Stimulated activated CD4-positive, alpha-beta T cell treated with anti-CD3 and anti-CD28 coated beads, Interleukin-15, amount 100 ng/mL, for 48 hours (primary cell): ENCODE measurements at places on chromosomes 1 and 21.

GRCh38 chr1:110151175-110151669 lies 928 bp downstream of the SLC6A17 start:
- no peak for DNase-seq

DNA sequence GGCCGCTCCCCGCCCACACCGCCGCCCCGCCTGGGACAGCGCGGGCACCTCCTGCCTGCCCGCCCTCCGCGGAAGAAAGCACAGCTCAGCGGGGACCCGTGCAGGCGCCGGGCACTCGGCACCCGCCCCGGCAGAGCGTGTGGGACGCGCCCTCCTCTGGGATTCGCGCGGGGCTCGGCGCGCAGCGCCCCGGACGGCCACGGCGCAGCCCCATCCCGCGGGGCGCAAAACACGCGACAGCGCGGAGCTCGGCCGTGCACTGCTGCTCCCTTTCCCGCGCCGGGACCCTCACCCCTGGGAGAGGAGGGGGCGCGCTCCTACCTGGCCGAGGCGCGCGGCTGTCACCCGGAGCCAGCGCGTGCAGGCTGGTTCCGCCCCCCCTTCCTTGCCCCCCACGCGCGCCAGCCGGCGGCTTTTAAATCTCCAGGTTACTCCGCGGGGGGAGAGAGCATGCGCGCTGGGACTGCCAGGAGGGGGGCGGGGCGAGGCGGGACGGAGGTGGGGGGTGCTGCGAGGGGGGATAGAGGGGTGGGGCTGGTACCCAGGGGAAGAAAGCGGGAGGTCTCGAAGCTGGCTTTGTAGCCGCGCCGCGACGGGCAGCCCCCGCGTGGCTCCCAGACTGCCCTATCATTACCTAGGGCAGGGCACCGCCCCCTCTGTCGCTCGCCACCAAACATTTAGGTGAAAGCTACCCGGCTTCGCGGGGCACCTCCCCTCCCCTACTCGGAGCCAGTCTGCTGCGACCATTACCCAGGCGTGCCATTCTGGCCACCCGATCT lies at the start of gene SLC45A3:
Gene SLC45A3, minus strand, starts transcription at position 437 of the 779 bp plus-strand sequence. CDS start 15,853 bp downstream, outside the sequence.
- DNase-seq = no peak

- no peak for DNase-seq
Measured at GRCh38 chr1:114522264-114522575, 11.2 kb upstream of the TRIM33 start.

DNA sequence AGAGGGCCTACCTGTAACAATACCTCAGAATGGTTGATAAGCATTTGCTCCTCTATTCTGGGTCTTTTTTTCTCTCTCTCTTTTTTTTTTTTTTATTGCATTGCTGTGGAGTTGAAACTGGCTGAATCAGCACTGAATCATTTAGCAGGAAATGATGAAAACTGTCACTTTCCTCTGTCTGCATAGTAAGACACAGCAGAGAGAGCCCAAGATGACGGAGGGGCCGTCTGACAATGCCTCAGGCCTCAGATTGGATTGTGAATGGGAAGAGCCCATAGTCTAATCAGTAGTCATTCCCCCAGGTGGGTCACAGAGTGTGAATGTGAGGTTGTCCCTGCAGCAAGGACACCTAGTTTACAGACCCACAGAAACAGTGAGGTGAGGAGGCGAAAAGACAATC lies 193.2 kb upstream of the PLXNA2 start:
- no peak for DNase-seq

GRCh38 chr21:41501919-41502318 lies 6.0 kb downstream of the TMPRSS2 start:
- no peak for DNase-seq

GRCh38 chr1:29691499-29691898 lies 455.2 kb downstream of the PTPRU start:
- no peak for DNase-seq

GRCh38 chr1:222373831-222374602 lies 173.9 kb downstream of the HHIPL2 start:
- DNase-seq = no peak

DNA sequence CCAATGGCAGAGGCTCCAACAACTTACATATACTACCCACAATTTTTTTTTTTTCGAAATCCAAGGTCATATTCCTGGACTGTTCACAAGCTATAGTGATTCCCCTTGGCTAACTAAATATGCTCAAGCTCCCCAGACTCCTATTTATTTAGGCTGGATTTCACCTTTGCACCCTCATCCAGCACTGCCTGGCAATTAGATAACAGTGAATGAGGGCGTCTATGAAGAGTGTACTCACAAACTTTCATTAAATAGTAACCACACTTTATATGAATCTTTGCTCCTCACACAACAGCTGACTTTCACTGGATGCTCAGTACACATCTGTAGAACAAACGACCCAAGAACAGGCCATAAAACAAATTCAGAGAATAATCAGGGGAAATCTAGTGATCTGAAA lies 51.6 kb downstream of the DSCAM start:
- no peak for DNase-seq

DNA sequence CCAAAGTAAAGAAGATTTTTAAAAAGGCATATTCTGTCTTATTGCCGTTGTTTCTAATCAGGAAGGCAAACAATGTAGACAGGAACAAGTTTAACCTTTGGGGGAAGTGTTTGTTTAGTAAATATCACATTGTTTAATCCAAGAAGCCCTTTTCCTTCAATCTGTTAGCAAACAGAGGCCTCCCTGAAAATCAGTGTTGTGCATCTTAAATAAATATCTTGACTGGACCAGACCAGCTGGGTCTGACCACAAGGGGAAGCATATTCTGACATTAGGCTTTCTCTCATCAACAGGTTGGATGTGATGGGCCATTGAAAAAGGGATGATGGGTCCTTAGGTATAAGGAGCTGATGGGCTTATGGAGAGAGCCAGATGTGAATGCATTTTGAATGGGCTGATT lies 81.8 kb upstream of the SGIP1 start:
- DNase-seq = no peak

GRCh38 chr1:188432427-188432826 lies 1603.7 kb downstream of the PLA2G4A start:
- DNase-seq = no peak

DNA sequence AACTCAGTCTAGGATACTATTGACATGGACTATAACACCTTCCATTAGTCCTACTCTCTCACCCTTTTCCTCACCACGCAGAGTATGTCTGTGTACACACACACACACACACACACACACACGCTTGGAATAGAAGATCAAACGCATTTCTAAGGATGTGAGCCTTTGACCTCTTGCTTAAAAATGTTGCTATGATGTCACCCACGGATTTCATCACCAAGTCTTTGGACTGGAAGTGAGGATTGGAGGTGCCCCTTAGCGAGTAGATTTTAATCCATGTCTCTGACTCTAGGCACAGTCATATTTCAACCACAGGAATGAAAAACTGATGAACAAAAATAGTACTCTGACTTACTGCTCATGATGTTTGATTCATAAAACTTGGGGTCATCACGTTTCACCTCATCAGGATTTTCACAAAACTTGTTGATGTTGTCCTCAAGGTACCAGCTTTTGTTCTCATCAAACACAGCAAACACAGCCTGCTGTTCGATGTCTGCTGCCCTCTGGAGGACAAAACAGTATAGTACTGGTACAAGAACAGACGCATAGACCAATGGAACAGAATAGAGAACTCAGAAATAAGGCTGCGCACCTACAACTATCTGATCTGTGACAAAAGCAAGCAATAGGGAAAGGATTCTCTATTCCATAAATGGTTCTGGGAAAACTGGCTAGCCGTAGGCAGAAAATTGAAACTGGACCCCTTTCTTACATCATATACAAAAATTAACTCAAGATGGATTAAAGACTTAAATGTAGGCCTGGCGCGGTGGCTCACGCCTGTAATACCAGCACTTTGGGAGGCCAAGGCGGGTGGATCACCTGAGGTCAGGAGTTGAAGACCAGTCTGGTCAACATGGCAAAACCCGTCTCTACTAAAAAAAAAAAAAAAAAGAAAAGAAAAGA lies 39.9 kb downstream of the F5 start:
- peak; percentile 22 for DNase-seq

- DNase-seq = no peak
Measured at GRCh38 chr21:14383596-14384180, 742 bp upstream of the HSPA13 start.

GRCh38 chr1:7265771-7266371 lies 480.6 kb downstream of the CAMTA1 start:
- DNase-seq = no peak

GRCh38 chr21:40257342-40257741 lies 390.1 kb downstream of the PCP4 start:
- DNase-seq = no peak

DNA sequence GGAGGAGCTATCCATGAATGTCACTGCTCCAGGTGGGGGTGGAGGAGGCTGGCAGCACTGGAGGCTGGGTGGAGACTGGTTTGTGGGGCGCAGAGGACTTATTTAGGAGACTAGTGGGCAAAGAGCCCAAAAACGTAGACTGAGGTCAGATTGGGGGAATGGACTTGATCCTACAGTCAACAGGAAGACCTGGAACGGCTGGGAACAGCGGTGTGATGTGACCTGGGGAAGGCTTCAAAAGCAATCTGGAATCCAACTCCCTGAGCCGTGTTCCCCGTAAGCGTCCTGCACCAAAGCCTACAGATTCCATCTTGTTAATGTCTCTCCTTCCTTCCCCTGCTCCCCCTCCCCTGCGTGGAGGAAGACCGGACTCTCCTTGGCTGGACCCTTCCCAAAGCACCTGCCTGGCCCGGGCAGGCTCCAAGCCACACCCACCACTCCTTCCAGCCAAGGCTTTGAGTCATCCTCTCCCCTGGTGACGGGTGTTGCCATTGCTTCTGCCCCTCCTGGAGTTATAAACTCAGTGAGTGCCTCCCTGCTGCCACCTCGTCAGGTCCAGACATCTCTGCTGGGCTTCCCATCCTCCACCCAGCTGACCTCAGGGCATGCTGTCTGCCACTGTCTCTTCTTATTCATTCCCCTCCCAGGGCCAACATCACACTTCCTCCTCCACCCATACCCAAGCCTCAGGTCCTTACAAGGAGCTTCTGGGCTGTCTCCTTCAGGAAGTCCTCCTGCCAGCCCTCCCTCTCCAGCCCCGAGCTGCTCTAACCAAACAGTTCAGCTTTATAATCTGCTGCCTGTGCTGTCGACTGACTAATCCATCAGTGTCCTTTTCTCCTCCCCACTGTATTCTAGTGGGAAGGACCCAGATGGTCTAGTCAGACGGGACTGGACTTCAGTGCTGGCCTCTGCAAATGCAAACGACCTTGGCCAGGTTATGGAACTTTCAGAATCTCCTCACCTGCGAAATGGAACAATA lies 1.6 kb upstream of the CLSTN1 start:
- no peak for DNase-seq

DNA sequence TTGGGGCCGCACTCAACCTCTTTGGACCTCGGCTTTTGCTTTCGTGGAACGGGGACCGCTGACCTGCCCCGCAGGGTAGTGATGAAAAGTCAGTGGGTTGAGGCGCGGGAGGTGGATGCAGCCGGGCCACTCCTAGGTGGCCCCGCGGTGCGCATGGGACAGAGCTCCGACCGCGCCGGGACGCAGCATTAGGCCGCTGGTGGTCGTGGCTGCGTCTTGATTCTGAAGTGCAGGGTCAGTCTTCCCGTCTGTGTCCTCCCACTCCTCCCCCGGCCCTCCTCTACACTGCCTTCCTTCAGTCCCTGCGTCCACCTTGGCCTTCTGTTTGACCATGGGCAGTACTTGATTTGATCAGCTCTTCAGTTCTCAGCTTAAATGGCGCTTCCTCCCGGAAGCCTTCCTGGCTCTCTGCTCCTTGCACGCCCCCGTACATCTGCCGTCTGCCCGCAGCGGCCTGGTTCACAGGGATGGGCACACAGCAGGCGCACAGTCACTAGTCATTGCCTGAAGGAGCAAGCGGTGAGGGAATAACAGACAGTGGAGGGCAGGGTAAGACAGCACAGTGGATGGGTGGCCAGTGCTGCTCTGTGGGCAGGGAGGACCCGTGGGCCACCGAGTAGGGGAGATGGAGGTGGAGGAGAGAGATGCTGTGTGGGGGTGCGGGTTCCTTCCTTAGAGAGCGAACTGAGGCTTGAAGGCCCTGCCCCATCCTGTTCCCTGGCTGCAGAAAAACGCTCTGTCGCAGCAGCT lies 633 bp downstream of the THEMIS2 start:
- no peak for DNase-seq

DNA sequence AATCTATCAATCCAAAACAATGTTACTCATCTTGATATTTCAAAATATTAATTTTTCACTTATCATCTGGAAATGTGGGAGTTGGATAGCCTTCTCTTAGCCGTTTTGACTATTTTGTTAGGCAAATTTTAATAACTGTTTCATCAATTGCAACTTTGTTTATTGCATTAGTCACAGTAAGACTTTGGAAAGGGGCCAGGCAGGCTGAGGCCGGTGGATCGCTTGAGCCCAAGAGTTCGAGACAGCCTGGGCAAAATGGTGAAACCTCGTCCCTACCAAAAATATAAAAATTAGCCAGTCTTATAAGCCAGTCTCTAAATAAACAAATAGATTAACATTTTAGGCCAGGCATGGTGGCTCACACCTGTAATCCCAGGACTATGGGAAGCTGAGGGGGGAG lies 113.0 kb upstream of the NR5A2 start:
- no peak for DNase-seq

DNA sequence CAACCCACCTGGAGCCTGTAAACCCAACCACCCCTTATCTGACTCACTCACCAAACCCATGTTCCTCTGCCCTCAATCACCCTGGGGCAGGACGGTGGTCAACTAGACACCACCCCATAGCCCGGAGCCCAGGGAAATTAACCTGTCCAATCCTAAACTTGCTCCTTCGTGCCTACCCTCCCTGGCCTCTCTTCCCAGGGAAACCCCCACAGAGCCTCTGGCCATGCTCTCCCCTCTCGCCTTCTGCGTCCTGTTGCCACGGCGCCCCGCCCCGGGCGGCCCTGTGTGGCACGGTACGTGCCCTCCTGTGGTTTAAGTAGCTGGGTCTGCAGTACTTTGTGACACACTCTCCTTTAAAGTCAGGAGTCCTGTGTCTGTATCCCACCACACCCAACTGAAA lies 4.0 kb upstream of the FTCD start:
- DNase-seq = no peak

GRCh38 chr1:194535369-194535768 lies 1349.0 kb upstream of the B3GALT2 start:
- DNase-seq = no peak

DNA sequence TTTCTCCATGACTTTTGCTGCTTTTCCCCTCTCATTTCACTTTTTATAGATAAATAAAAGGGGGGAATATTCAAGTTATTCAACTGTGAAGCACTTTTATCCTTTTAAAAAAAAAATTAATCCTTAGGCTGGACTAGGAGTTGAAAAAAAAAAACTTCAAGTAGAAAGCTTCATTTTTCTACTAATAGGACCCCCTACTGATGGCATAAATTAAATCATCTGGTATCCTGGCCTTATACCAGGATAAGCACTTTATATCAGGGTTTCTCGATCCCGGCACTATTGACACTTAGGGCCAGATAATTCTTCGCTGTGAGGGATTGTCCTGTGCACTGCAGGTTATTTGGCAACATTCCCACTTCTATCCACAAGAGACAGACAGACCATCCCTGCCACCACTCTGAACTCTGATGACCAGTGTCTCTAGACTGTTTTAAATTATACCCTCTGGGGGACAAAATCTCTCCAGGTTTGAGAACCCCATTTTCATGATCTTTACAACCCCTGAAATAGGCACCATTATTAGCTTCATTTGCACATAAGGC lies 17.6 kb downstream of the USP33 start:
- DNase-seq = no peak
